Endodermal cell (in vitro differentiated cells): ENCODE measurements at places on chromosomes 3 and 15.
A peak's percentile ranks its signal among the peaks of the same experiment; 100 is the strongest.

DNA sequence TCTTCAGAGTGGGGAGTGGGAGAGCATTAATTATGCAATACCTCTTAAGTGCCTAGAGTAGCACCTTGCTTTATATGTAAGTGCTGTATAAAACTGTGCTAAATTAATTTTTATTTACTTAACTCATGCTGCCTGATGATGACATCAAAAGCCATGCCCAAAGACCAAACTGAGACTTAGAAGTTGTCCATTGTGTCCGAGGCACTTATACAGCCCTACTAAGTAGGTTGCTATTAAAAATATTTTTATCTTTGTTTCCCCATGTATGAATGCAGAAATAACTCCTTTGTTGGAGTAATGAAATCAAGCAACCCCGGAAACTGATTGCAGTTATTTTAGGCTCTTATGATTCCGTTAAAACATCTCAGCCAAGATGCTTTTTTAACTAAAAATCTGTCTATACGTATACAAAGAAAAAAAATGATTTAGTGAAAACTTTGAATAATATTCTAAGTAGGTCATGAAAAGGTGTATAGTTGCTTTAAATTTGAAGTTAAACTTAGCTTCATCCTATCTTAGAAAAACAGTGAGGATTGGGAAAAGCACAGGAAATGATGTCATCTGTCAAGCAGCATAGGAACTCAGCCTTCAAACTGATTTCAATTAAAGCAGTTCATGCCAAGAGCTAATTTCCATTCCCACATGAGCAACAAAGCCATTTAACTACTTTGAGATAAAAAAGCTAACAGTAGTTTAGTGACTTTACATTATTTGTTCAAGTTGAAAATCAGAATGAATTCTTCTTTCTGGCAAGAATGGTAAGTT, 43.0 kb downstream of the FBN1 start:
- no peak for DNase-seq

GRCh38 chr3:63980830-63981498, 42.3 kb downstream of the PSMD6 start:
- DNase-seq = no peak

DNA sequence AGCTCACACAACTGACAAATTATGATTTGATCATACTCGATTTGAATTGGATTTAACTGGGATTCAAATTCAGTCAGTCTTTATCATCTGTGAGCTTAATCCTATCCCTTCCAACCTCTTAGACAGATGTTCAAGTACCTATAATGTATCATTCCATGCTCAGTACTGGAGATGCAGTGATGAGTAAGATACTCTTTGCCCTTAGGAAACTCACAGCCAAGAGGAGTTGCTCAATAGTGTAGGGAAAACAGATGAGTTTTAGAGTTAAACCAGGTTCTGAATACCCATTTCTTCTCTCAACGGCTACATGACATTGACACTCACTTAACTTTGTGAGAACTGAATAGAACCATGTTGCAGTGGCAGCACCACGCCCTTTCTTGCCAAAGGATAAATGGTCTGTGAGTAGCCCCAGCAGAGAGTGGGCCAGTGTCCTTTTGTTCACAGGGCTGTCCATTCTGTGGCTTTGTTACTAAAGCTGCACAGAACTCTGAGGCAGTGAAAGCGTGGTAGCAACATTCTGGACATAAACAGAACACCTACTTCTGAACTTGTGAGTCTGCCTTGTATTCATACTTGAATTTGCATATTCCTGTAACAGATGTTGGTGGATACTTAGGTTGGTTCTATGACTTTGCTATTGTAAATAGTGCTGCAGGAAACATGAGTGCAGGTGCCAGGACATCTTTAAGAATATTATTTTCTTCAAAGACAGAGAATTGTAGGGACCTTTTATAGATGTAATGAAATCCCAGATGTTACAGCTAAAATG, 91.6 kb downstream of the RASA2 start:
- DNase-seq = no peak

DNA sequence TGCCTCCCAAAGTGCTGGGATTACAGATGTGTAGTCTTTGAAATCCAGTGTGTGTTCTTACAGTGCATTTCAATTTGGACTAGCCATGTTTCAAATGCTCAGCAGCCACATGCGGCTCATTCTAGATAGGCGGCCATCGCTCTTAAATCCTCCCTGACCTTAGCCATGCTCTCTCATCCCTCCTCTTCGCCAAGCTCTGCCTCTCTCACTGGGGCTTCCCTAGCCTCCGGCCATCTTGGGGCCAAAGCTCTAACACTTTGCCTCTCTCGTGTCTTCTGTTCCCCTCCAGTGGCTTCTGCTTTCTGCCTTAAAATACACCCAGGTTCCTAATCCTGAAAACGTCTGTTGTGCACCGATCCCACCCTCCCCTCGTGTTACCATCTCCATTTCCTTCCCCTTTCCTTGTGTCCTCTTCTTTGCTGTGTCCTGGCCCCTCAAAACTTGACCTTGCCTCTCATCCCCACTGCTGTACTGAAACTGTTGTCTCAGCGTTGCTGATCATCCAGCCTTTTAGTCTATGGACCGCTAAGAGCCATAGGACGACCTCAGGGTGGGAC, 1.4 kb upstream of the GHRL start:
- DNase-seq = peak; percentile 27

GRCh38 chr3:177109688-177110330, 87.5 kb downstream of the TBL1XR1 start:
- DNase-seq = no peak

DNA sequence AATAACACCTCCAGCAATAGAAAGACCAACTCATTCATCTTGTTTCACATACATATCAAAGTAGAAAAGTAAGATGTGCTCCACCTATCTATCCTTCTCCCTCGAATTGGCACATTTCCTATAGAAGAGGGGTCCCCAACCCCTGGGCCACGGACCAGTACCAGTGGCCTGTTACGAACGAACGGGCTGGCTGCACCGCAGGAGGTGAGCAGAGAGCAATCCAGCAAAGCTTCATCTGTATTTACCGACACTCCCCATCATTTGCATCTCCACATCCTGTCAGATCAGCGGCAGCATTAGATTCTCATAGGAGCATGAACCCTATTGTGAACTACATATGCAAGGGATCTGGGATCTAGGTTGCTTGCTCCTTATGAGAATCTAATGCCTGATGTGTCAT, 95.0 kb upstream of the CGNL1 start:
- DNase-seq = peak; percentile 64

GRCh38 chr3:188440340-188440972, 286.5 kb downstream of the LPP start:
- no peak for DNase-seq

DNA sequence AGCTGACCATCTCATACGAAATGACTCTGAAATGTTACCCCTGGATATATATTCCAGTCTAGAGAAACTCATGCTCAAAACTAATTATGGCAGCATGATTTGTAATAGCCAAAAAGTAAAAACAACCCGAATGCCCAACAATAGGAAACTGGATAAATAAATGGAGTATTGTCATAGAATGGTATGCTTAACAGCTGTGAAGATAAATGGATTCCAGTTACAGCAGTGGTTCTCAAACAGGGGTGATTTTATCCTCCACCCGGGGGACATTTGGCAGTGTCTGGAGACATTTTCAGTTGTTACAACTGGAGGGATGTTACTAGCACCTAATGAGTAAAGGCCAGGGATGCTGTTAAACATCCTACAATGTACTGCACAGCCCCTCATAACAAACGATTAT, 52.3 kb upstream of the PIAS1 start:
- no peak for DNase-seq

DNA sequence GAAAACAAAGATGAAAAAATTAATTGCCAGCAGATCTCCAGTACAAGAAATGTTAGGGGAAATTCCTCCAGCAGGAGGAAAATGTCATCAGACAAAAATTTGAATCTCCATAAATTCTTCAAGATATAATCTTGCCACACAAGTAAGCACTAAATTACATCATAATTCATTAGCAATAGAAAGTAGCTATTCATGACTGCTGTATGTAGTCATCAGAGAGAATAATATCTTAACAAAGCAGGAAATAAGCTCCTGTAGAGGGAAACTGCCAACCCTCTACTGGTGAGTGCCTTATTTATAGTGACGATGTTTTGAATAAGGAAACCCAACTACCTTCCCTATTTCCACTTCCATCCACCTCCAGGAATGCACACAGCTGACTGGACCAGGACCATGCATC, 15.8 kb upstream of the SLC27A2 start:
- no peak for DNase-seq

DNA sequence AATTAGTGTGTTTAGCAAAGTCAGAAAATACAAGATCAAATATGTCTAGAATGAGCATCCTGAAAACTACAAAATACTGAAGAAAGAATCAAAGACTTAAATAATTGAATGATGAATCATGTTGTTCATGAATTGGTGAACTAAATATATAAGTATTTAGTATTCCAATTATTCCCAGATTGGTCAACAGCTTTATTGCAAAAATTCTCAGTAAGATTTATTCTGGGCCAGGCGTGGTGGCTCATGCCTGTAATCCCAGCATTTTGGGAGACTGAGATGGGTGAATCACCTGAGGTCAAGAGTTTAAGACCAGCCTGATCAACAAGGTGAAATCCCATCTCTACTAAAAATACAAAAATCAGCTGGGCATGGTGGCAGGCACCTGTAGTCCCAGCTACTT, 250.0 kb upstream of the NECTIN3 start:
- no peak for DNase-seq
